ENCODE measurements at places on chromosomes 6 and 20. TPM values are rescaled to one million over a fixed set of nuclear protein-coding genes. Genes with fewer than 3 reads are reported as not detected.

The MOXD1 gene
- total RNA-seq, result 2.1 TPM

The NHSL1 gene
- total RNA-seq, result 35.9 TPM

The CENPW gene
- 0.66 TPM for total RNA-seq

The SPO11 gene
- total RNA-seq, result not detected

The RAET1L gene
- not detected for total RNA-seq

The MEI4 gene
- 2.8 TPM for total RNA-seq

The ZFP57 gene
- 0.48 TPM for total RNA-seq

The SLC26A8 gene
- not detected for total RNA-seq

The TGM6 gene
- not detected for total RNA-seq
